ENCODE measurements at places on chromosomes 6 and 20. TPM values are rescaled to one million over a fixed set of nuclear protein-coding genes. Genes with fewer than 3 reads are reported as not detected.

- H3K27ac ChIP-seq = no peak overlapping the region
- no peaks in the 10 kb centered on the region for H3K27me3 ChIP-seq
- no peaks in the 10 kb centered on the region for H3K36me3 ChIP-seq
- H3K4me3 ChIP-seq = no peak overlapping the region
- no peaks in the 10 kb centered on the region for H3K4me1 ChIP-seq
Observed at GRCh38 chr6:148146717-148147462, 195.7 kb upstream of the SASH1 start.

- DNase-seq = no peak
- no peaks in the 10 kb centered on the region for H3K4me1 ChIP-seq
- no peak overlapping the region for H3K4me3 ChIP-seq
- H3K27me3 ChIP-seq = peaks cover 22% of the 10 kb centered on the region
Observed at GRCh38 chr6:33828452-33828763, 24.6 kb upstream of the MLN start.

DNA sequence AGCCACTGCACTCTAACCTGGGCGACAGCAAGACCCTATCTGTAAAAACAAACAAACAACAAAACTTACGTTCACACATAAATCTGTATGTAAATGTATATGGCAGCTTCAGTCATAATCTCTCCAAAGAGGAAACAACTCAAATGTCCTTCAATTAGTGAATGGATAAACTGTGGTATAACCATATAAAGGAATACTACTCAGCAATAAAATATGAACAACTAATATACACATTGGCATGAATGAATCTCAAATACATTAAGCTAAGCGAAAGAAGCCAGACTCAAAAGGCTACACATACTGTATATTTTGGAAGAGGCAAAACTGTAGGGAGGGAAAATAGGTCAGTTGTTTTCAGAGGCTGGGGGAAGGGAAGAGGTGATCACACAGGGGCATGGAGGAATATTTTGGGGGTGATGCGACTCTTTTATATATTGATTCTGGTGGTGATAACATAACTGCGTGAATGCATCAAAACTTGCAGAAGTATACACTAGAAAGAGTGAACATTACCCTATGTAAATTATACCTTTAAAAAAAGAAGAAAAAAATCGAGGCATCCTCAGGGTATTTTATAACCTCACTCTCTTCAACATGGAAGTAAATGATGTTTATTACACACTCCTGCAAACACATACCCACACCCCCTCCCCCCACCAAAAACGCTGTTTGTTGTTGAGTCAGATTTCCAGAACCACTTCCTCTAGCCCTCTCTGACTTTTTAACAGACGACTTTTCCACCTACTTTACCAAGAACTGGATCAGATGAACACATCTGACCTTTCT, 115.2 kb upstream of the RNF24 start:
- peak; percentile 81 for DNase-seq
- no peak overlapping the region for H3K4me3 ChIP-seq
- no peaks in the 10 kb centered on the region for H3K36me3 ChIP-seq
- H3K27me3 ChIP-seq = no peaks in the 10 kb centered on the region
- no peak overlapping the region for H3K27ac ChIP-seq

DNA sequence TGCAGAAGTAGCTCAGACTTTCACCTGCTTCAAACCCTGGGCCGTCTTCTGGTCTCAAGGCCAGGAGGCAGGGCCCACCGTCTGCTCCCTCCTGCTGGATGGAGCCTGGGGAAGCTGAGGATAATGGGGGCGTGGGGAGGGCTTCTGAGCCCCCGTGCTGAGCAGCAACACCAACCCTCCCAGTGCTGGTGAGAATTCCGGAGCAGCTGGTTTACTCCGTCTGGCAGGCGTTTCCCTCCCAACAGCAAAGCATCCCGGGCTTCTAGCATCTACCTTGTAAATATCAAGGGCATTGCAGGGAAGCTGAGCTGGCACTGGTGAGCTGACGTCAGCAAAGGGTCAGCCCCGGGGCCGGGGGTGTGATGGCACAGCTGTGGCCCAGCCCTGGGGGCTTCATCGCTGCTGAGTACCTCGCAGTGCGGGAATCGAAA, 16.8 kb upstream of the CHRNA4 start:
- no peak overlapping the region for H3K4me3 ChIP-seq
- no peak overlapping the region for H3K27ac ChIP-seq
- H3K4me1 ChIP-seq = no peaks in the 10 kb centered on the region
- no peaks in the 10 kb centered on the region for H3K27me3 ChIP-seq
- no peaks in the 10 kb centered on the region for H3K36me3 ChIP-seq
- no peak for DNase-seq

DNA sequence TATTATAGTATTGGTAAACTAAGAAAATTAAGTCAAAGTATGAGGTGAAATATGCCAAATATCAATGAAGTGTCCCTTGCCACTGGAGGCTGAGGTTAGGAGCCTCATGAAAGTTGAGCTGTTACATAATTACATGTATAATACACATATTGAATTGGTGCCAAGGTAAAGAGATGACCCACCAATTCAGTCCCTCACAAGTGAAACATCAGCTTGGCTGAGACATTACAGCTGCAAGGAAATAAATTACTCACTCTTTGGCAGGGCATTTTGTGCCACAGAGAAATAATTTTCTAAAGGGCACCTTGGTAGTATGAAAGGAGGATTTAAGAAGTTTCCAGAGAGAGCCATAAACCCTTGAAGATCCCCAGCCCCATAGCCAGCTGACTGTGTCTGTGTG, 127.4 kb downstream of the ADGRG6 start:
- H3K27ac ChIP-seq = no peak overlapping the region
- H3K27me3 ChIP-seq = no peaks in the 10 kb centered on the region
- no peaks in the 10 kb centered on the region for H3K4me1 ChIP-seq
- H3K36me3 ChIP-seq = no peaks in the 10 kb centered on the region
- DNase-seq = no peak
- no peak overlapping the region for H3K4me3 ChIP-seq

DNA sequence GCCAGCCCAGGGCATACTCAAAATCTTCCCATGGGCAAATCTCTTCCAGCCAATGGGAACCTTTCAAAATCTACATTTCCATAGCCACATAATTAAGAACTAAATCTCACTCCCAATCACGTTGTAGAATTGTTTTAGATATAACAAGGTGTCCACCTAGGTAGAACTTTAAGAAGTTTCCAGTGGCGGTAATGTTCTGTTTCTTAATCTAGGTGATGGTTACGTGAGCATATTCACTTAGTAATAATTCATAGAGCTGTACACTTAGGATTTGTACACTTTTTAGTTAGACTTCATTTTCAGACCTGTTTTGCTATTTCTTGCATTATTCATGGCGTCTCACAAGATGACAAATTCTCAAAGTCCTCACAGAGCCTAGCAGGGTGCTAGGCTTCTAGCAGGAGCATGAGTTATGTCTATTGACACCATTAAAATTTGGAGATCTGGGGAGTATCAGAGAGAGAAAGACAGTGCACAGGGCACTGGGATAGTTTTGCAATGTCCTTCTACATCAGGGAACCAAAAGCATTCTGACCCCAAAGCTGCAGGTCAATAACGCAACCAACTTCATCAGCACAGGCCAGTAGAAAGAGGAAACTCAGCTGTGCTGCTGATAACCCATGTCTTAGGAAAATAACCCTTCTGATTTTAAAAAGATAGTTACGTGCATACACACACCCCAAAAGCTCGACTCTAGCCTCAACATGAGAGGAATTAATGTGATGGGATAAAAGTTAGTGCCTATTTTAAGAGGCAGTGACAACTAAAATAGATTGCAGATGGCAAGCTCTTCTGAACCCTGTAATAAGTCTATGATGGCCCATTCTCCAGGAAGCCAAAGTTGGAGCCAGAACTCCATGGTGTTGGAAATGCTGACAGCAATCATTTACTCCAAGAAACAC, 518.1 kb upstream of the JARID2 start:
- DNase-seq = peak; percentile 66
- H3K27ac ChIP-seq = peak overlapping the region; percentile 24
- H3K36me3 ChIP-seq = no peaks in the 10 kb centered on the region
- peaks cover 5% of the 10 kb centered on the region for H3K4me1 ChIP-seq

- peak overlapping the region; percentile 79 for H3K27ac ChIP-seq
- no peak overlapping the region for H3K4me3 ChIP-seq
- H3K4me1 ChIP-seq = peaks cover 18% of the 10 kb centered on the region
- no peak for DNase-seq
- H3K27me3 ChIP-seq = no peaks in the 10 kb centered on the region
Observed at GRCh38 chr6:43971776-43972126, 155.5 kb downstream of the MRPL14 start.

- peaks cover 2% of the 10 kb centered on the region for H3K4me1 ChIP-seq
- no peak overlapping the region for H3K4me3 ChIP-seq
- H3K27me3 ChIP-seq = no peaks in the 10 kb centered on the region
- H3K36me3 ChIP-seq = no peaks in the 10 kb centered on the region
- DNase-seq = no peak
- no peak overlapping the region for H3K27ac ChIP-seq
Observed at GRCh38 chr6:139483079-139483478, 108.6 kb upstream of the CITED2 start.

The IYD gene
- not detected for total RNA-seq

The BCAS1 gene
- under 0.01 TPM for total RNA-seq

The DYNLT1 gene
- 85.3 TPM for total RNA-seq

The GPR6 gene
- total RNA-seq = not detected

The BIRC7 gene
- total RNA-seq = not detected

The PRR18 gene
- total RNA-seq = not detected
